Purkinje cell (primary cell): ENCODE measurements at places on chromosomes 12 and 14. TPM values are rescaled to one million over a fixed set of nuclear protein-coding genes. Genes with fewer than 3 reads are reported as not detected.

The SAMD15 gene
- polyA plus RNA-seq: 37.4 and 37.8 TPM in 2 replicates

The KRT78 gene
- polyA plus RNA-seq: not detected in 2 replicates

The FOS gene
- 2.2 and 6.0 TPM in 2 replicates for polyA plus RNA-seq

The PDE3A gene
- polyA plus RNA-seq: 2.7 and 4.2 TPM in 2 replicates

The TMEM63C gene
- polyA plus RNA-seq: 0.29 and 0.54 TPM in 2 replicates

The SCYL2 gene
- 19.1 and 27.0 TPM in 2 replicates for polyA plus RNA-seq

The DNAH10 gene
- polyA plus RNA-seq: 1.8 TPM in 2 replicates

The USP44 gene
- 2.6 TPM in 1 of 2 replicates, not detected in the other for polyA plus RNA-seq

The CHST11 gene
- 7.2 and 10.2 TPM in 2 replicates for polyA plus RNA-seq

The CRIP2 gene
- polyA plus RNA-seq: 8.8 and 28.4 TPM in 2 replicates

The NYNRIN gene
- 0.05 and 0.87 TPM in 2 replicates for polyA plus RNA-seq

The ACVR1B gene
- 10.4 and 12.8 TPM in 2 replicates for polyA plus RNA-seq

The AQP2 gene
- polyA plus RNA-seq: not detected in 2 replicates

The KRT73 gene
- not detected in 2 replicates for polyA plus RNA-seq

The TMEM233 gene
- 4.9 TPM in 1 of 2 replicates, not detected in the other for polyA plus RNA-seq

The MMP19 gene
- polyA plus RNA-seq: not detected in 2 replicates

The COL2A1 gene
- polyA plus RNA-seq: not detected in 2 replicates

The SLC35F4 gene
- 55.3 and 77.6 TPM in 2 replicates for polyA plus RNA-seq

The TNFAIP2 gene
- polyA plus RNA-seq: 38.5 and 45.9 TPM in 2 replicates

The SLC5A8 gene
- polyA plus RNA-seq: 0.16 TPM in 1 of 2 replicates, not detected in the other

The PSMB5 gene
- polyA plus RNA-seq: 475 and 624 TPM in 2 replicates
